Stomach (tissue), 19 donors: ENCODE measurements at places on chromosomes 7 and 10.

DNA sequence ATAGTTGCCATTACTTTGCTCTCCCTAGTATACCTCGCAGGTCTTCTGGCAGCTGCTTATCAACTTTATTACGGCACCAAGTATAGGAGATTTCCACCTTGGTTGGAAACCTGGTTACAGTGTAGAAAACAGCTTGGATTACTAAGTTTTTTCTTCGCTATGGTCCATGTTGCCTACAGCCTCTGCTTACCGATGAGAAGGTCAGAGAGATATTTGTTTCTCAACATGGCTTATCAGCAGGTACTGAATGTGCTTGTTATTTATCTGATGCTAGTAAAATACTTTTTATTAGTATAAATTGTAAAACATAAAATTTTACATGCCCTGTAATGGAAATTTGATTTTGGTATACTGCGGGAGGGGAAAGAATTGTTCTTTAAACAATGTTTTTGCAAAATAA, 15.7 kb downstream of the STEAP2 start:
- no peak for DNase-seq

DNA sequence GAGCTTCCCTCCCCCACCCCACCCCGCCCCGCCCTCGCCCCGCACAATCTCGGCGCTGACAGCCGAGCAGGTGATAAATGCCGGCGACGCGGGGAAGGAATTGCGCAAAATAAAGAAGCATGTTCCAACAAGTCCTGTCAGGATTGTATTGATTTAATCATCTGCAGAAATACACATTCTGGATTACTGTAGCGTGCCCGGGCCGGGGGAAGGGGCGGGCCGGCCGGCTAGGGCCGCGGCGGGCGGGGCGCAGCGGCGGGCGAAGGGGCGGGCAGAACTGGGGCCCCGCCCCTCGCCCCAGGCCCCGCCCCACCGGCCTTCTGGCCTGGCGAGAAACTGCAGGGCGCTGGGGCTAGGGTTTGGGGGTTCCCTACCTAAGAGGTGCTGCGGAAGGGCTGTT, 88.9 kb upstream of the PAX2 start:
- no peak for DNase-seq

DNA sequence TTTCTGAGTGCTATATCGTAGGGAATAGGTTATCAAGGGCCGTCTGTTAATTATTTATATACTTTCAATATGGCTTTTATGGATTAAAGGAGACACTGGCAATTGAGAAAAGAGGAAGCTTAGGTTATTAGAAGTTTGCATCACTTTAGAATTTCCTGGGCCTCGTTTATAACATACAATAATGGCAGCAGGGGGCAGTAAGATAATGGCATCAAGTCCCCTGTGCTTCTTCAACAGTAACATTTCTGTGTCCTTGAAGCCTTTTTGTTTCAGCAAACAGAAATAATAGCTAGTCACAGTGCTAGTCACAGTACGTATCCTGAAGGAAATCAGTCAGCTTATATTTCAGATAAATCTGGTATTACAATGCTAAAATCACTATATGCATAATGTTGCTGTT, 41.9 kb downstream of the SPAM1 start:
- DNase-seq, result peak; percentile 28

DNA sequence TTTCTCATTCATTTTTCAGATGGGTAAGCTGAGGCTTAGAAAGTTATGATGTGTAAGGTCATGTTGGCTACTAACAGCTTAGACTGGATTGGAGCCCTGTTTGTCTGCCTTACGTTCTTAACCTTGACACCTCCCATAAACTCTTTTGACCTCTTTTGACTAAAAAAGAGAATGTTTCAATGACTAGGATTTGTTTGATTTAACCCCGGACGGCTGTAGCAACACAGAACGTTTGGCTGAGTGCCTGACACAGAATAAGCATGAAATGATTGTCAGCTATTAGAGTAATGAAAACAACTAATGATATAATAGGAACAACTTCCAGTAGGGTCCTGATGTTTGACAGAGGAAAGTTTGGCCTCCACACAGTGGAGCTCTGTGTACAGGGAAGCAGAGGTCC, 83.3 kb upstream of the PDZD8 start:
- no peak for DNase-seq

DNA sequence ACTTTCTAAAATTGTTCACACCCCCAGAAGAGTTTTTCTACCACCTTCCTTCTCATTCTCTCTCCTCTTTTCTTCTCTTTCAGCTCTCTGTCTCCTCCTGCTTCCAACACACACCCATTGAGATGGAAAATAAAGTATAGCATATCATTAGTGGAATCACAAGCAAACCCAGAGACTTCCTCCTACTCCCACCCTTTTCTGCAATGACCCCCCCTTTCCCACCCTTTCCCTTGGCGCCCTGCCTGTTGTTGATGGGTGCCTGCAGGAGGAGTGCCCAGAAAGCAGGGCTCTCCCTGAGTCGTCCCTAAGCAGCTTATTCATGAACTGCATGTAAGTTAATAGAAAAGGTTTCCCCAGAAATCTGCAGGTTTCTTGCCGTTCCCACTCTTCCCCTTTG, 300.0 kb downstream of the PLXNA4 start:
- DNase-seq, result no peak

DNA sequence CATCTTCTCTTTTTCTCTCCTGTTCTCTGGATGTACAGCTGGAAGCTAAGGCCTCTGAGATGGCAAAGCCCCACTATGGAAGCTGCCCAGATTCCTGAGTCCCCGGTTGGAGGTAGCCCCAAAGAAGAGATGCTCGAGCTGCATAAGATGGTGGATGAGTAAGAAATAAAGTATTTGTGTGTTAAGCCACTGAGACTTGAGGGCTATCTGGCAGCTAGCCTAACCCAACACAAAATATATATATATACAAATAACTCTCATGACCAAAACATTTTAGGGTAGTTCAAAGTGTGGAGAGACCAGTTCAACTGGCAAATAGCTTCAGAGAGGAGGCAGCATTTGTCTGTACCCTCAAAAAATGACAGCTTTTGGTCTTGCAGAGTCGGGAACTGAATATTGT, 72.4 kb upstream of the PDE1C start:
- no peak for DNase-seq

GRCh38 chr10:1553951-1554350, 183.4 kb downstream of the ADARB2 start:
- no peak for DNase-seq

- DNase-seq, result no peak
Observed at GRCh38 chr7:139523199-139523941, at the start of gene CLEC2L. Gene CLEC2L (plus strand): TSS chr7:139523685. CDS start chr7:139523928, 243 bp downstream.

- peak; percentile 60 for DNase-seq
Observed at GRCh38 chr10:3874990-3875841, 90.2 kb upstream of the KLF6 start.
